Nephron progenitor cell (in vitro differentiated cells): ENCODE measurements at places on chromosomes 1 and 21.

GRCh38 chr21:38505654-38506523, 7.6 kb upstream of the ERG start:
- no peak for DNase-seq

DNA sequence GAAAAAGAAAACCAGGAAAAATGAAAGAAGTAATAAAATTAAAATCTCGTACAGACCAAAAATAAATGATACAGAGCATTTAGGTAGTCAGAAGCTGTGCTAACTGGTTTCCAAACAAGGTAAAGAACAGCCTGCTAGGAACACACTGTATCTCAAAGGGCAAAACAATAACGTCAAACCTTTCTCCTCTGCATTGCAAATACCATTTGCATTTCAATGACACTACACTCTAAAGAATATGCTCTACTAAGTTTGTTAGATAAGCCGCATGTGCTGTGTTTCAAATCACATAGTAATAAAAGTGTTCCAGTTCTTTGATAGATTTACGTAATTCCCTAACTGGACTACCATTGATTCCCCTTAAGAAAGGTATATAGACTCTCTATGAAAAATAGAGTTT, 648.8 kb downstream of the PLA2G4A start:
- DNase-seq = no peak

DNA sequence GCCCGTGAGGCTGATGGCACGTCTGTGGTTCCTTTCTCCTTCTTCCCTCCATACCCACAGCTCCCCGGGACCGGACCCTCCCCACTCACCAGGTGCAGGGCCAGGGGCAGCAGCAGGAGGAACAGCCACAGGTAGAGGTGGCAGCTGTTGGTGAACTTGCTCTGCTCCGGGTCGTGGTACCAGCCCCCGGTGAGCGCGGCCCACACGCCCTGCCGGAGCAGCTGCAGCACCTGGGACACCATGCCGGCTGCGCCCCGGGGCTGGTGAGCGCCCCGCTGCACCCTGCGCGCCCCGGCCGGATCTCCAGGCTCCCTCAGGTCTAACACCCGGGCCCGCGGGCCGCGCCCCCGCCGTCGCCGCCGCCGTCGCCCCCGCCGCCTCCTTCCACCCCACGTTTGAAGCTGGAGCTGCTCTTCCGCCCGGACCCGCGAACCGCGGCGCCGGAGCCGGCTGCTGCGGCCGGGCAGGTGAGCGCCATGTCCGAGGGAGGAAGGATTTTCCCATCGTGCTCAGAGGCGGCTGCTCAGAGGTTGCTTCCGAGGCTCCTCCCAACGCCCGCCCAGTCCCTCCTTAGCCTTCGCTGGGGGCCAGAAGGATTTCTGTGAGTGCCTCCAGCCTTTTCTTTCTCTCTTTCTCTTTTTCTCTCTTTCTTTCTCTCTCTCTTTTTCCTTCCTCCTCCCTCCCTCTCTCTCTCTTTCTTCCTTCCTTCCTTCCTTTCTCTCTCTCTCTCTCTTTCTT, at the start of gene PCNX2:
Gene PCNX2, minus strand, starts transcription at position 489 of the 738 bp plus-strand sequence. Its CDS starts 247 bp downstream, at position 242.
- DNase-seq = peak; percentile 60

DNA sequence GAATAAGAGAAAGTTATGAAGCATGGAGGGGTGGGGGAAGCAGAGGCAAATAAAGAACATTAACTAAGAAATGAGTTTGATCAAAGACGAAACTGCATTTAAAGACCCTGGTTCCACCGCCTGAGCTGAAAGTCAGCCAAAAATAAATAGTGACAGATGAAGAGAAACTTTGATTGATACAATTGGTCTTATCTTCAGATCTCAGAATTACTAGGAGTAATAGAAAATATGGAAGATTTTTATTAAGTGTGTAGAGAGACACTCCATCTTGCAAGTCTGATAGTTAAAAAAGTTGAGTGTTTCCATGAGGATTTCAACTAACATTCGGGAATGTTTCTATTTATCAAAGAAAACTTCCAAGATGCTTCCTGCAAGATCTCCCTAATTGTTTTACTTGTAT, 418.2 kb upstream of the ADGRL2 start:
- no peak for DNase-seq

GRCh38 chr1:207815466-207815865, 63.6 kb downstream of the CD46 start:
- no peak for DNase-seq

GRCh38 chr1:212368073-212368484, 46.6 kb downstream of the PACC1 start:
- peak; percentile 32 for DNase-seq

- no peak for DNase-seq
Observed at GRCh38 chr1:192066202-192066601, 92.1 kb upstream of the RGS18 start.

DNA sequence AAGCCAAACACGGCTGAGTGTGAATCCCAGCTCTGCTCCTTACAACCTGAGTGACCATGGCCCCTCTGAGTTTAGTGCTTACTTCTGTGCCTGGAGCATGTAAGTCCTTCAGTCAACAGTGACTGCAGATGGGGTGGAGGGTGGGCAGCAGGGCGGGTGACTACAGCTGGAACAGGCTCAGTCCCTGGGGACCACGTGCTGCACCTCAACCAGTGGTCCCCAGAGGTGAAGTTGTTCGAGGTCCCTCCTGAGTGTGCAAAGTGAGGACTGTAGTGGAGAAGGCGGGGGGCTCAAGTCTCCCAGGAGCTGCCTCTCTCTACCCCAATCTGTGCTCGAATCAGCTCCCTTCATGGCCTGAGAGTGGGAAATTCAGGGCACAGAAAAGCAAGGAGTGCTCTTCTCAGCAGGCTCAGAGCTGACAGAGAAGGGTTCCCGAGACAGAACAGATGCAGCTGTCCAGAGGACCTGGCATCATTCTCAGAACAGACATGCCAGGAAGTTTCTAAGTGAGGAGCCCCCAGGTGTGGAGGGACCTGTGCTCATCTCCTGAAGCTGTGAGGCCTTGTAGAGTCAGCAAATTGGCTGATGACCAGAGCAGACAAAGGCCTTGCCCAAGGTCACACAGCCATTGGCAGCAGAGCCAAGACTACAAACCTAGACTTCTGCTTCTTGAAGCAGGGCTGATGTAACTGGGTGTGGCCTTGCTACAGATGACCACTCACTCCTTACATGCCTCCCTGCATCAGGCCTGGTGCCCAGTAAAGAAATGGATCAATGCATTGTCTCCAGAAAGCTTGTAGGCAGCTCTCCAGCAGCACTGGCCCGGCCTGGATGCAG, 61.7 kb upstream of the EDN2 start:
- no peak for DNase-seq

- DNase-seq = no peak
Observed at GRCh38 chr1:65064981-65065380, 83.0 kb upstream of the AK4 start.

- DNase-seq = peak; percentile 75
Observed at GRCh38 chr1:3352952-3353331, 101.5 kb upstream of the ARHGEF16 start.

GRCh38 chr1:56286506-56286905, 292.9 kb downstream of the PLPP3 start:
- DNase-seq = no peak

GRCh38 chr1:52665006-52665941, 32.3 kb downstream of the SHISAL2A start:
- DNase-seq = no peak

GRCh38 chr1:185244015-185244747, 72.9 kb downstream of the IVNS1ABP start:
- DNase-seq = no peak

DNA sequence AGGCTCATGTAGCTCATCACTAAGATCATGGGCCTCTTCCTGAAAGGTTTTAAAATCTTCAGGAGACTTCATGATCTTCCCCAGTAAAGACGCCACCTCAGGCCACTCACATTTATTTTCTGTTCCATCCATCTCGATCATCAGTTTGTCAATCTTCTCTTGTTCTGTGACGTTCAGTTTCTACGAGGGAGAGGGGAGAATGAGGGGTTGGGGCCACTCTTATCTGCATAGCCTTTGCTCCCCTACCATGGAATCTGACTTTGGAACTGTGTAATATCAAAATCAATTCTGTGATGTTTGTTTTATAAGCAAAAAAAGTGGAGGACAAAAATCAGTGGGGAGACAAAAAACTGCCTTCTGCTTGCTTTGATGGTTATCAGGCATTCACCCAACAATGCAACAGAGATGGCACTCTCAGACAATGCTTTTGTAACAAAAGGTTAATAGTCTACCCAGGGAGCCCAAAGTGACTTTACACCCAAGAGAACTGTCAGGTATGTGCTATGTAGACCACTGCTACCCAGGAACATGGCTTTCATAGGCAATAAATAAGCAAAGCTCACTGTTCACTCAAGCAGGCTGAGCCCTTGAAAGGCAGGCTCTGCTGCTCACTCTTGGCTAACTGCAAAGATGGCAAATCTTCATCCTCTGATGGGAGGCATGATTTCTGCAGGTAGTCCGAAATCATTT, 10.5 kb downstream of the ENO1 start:
- DNase-seq = no peak

GRCh38 chr1:7535934-7536878, 234.9 kb upstream of the VAMP3 start:
- DNase-seq = no peak

- peak; percentile 25 for DNase-seq
Observed at GRCh38 chr21:41217671-41218385, 49.9 kb downstream of the BACE2 start.

DNA sequence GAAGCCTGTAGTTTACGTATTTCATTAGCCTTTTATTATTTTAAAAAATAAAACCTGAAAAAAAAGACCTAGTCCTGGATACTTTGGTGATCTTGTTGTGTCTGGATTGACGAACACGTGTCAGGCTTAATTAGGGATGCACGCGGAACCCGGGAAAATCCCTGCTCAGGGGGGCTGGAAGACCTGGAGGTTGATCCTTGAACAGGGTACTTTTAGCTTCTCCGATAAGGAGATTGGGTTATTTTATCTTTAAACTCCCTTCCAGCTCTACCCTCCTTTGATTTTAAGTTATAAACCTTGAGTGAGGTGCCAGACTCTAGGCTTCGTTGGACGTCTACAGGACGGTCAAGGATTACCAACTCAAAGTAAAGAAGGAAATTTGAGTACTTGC, 552 bp upstream of the ZNF691 start:
- no peak for DNase-seq

- DNase-seq = no peak
Observed at GRCh38 chr1:151210830-151211229, 12.5 kb downstream of the PIP5K1A start.

- DNase-seq = peak; percentile 59
Observed at GRCh38 chr1:63746129-63746864, 27.5 kb upstream of the ROR1 start.

- no peak for DNase-seq
Observed at GRCh38 chr1:27438621-27439061, 46.2 kb downstream of the GPR3 start.

DNA sequence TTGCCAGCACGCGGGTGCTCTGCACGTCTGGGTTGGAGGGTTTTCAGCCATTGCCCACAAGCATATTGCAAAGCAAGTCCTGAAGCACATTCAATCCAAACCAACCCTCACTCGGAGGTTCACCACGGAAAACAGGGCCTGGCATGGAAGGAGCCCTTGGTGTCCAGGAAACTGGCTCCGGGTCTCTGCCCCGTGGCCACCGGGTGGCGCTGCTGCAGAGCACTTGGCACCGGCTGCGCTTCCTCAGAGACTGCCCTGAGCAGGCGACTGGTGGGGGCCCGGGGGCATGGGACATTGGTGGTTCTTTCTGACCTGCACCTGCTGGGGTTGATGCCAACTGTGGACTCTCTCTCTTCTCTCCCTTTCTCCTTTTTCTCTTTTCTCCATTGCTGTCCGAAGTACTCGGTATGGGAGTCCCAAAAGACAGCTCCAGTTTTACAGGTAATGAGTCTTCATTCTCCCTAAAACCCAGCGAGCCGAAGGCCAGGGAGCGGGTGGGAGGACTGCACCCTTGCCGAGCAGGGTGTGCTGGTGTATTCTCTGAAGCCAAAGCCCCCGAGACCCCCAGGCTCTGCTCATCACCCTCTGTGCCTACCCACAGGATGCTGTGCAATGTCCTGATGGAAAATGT, 4.1 kb upstream of the KCNAB2 start:
- DNase-seq = peak; percentile 78

- no peak for DNase-seq
Observed at GRCh38 chr1:46512135-46512791, 22.6 kb downstream of the DMBX1 start.

DNA sequence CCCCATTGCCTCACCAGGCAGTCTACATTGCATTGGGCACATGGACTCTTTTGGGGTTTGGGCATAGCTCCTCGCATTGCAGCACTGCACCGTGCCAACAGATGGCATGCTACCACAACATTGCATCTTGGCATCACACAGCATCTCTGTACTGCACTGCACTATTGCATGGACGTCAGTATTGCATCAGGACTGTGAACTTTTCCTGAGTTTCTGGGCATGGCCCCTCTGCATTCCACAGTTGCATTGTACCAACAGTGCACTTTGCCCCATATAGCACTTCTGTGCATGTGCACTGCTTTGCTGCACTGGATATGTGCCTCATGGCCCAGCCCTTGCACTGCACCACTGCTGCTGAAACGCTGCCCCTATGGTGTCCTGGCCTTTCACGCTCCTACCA, 9.6 kb downstream of the PTPRU start:
- no peak for DNase-seq

DNA sequence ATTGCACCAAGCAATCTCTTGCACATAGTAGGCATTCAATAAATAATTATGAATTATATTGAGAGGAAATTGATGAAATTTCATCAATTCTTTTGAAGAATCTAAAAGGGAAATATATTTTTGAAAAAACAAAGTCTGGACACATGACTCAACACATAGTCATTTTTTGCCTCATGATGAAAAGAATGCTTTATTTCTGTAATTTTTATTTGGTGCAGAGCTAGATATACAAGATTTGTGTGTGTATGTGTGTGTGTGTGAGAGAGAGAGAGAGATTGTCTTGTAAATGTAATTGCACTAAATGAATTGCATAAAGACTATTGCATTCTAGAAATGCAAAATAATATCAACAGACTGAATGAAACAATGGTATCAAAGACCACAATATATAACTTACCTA, 206.2 kb upstream of the C1orf87 start:
- no peak for DNase-seq

DNA sequence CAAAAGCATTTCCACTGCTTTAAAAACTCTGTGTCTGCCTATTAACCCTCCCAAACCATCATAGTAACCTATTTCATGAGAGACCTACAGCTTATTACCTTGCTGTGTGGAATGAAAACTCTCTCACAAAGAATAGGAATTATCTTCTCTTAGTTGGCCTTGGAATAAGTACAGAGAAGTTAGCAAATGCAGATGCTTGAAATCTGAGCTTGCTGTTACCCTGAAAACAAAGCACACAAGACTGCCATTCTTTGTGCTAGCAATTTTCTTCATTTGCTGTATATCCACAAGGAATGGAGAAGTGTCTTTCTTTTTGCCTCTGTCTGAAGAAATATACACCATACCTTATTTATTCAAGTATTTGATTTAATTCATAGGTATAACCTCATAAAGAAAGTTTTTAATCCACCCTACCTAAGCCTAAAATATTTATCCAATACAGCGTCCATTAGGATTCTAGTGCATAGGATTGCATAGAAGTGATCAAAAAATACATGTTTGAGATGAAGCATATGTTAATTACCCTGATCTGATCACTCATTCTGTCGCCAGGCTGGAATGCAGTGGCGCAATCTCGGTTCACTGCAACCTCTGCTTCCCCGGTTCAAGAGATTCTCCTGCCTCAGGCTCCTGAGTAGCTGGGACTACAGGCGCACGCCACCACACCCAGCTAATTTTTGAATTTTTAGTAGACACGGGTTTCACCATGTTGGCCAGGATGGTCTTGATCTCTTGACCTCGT, 451.1 kb downstream of the LTN1 start:
- DNase-seq = no peak

GRCh38 chr1:9822897-9823692, 670 bp downstream of the CLSTN1 start:
- peak; percentile 45 for DNase-seq
